ENCODE measurements at places on chromosomes 12 and 14. TPM values are rescaled to one million over a fixed set of nuclear protein-coding genes. Genes with fewer than 3 reads are reported as not detected.

Gene SLC7A7
- 0.74 TPM for total RNA-seq

Gene FAIM2
- not detected for total RNA-seq

Gene PPP4R4
- 3.6 TPM for total RNA-seq

Gene MIP
- not detected for total RNA-seq

Gene CD163
- not detected for total RNA-seq

Gene CCDC177
- not detected for total RNA-seq

Gene KRT72
- not detected for total RNA-seq

Gene AGAP2
- 0.02 TPM for total RNA-seq

Gene ACTR6
- total RNA-seq: 30.7 TPM

Gene NAV3
- total RNA-seq: 52.0 TPM

Gene GNB3
- 0.19 TPM for total RNA-seq

Gene NFE2
- total RNA-seq: not detected

Gene PLEKHG7
- total RNA-seq: not detected

Gene LRP1-AS
- total RNA-seq: not detected

Gene DCN
- total RNA-seq: 0.84 TPM

Gene RASSF8
- total RNA-seq: 19.7 TPM

Gene CCND2
- not detected for total RNA-seq

Gene CLEC1B
- total RNA-seq: not detected

Gene TMPRSS12
- not detected for total RNA-seq

Gene NYNRIN
- total RNA-seq: 0.12 TPM

Gene RBP5
- total RNA-seq: not detected

Gene EPYC
- not detected for total RNA-seq

Data from A172 (cell line).